SK-N-DZ (cell line): ENCODE measurements at places on chromosomes 13 and 19.

DNA sequence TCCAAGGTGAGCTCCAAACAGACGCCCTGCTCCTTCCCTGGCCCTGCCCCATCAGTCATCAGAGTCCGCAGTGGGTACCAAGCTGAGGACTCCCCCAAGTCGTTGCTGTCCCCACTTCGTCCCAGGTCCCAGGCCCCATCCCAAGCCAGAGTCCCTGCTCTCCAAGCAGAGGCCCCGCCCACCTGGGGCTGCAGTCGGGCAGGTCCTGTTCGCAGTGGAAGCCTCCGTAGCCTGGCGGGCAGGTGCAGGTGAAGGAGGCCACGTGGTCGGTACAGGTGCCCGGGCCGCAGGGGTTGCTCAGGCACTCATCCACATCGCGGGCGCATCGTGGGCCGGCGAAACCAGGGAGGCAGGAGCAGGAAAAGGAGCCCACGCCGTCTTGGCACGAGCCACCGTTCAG, 19.4 kb downstream of the NOTCH3 start:
- DNase-seq, result no peak

DNA sequence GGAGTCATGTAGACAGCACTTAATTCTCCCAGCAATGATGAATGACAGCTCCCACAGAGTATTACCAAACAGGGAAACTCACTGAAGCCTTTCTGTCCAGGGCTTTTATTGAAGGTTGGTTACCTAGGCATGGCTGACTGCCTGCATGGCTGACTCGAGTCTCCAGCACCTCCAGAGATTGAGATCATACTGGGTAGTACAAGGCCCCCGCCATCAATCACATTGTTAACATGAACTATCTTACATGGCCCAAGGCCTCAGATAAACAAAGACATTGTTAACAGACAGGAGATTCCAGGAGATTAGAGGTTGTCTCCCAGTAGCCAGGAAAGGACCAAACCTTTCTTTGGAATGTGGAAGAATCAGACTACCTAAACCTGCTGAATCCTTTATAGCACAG, 128.3 kb upstream of the LSM14A start:
- DNase-seq, result no peak

DNA sequence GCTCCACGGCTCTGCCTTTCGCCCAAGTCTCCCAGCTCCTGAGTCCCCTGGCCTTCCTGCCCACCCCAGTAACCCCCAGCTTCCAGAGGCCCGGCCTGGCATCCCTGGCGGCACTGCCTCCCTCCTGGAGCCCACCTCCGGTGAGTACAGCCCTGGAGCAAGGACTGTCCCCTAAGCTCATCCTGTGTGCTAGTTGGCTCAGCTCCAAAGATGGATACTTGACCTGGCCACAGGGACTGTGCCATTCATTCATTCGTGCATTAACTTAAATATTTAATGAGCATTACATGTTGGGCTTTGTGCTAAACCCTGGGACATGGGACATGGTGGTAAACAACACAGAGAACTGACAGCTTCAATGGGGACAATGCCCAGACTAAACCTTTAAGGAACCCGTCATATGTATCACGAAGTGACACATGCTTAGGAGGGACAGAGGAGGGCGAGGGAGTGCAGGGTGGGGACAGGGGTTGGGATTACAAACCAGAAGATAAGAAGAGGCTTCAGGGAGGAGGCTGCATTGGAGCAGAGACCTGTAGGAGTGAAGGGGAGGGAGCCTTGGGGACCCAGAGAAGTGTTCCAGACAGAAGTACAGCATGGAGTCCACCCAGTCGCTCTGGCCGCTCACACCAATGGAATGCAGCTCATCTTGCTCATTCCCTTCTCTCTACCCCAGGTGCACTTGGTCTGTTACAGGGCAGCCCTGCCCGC, 6.9 kb upstream of the OVOL3 start:
- no peak for DNase-seq

DNA sequence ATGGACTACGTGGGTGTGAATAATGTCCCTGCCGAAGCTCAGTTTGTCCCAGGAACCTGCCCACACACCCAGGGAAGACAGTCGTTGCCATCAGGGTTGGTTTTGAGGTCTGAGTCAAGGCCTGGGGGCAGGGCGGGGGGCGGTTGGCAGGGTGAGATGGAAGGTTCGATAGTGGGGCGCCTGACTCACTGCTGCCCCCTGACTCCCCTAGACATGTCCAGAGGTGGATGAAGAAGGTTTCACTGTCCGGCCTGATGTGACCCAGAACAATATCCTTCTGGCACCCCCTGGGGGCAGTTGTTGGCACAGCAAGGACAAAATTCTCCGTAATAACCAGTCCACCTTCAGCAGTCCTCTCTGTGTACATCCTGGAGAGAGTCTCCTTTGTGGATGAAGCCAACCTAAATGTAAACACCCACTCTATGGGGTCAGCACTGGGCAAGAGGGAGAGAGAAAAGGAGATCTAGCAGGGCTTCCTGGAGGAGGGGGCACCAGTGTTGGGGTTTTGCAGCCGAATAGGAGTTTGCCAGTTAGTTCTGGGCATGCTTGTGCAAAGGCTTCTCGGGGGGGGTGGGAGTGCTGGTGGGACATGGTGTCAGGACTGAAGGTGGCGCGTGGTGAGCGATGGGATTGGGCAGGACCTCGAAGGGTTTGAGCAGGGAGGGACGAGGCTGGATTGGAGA, 19.6 kb upstream of the B3GNT3 start:
- peak; percentile 31 for DNase-seq

DNA sequence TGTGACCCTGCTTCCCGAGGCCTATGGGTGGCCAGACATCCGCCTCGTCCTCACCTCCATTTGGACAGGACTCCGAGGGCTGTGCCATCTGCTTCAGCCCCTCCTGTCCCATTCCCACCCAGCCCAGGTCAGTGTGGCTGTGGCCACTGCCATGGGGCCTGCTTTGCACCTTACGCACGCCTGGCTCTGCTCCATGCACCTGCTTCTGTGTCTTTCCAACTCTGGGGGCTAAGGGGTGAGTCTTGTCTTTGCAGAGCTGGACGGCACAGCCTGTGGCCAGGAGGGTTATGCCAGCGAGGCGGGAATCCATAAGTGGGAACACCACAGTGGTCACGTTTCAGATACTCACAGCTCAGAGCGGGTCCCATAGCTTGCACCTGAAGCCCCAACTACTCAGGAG, 5.2 kb upstream of the ZNF554 start:
- no peak for DNase-seq

- DNase-seq, result no peak
Measured at GRCh38 chr19:7841751-7842660, 12.0 kb downstream of the EVI5L start.

DNA sequence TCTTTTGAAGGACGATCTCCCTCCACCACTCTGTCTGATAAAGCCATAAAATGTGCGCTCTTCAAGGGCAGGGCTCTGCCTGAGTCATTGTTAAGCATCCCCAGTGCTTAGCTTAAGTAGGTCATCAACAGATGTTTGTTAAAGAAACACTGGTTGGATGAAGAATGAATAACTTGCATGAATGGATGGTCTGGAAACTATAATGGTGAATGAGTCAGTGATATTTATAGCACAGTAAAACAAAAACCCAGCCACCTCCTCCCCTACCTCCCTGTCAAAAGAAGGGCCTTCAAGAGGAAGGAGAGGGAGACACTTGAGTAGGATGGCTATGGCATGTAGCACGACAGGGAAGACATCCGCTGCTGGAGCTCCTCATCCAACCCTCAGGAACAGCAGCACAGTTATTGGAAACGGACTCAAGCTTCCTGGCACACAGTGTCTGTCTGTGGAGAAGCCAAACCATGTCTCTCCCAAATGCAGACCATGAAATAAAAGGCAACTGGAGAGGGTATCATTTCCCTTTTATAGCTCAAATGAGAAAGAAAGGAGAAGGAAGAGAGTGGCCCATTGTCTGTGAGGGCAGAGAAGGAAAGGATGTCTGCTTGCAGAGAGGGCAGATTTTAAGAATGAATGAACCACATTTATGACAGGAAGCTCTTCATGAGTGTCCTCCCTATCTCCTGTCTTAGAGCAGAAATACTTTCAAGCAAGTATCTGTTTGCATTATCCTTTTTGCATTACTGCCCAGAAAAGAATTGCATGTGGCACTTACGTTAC, 183.5 kb upstream of the UBL3 start:
- no peak for DNase-seq

- no peak for DNase-seq
Measured at GRCh38 chr13:33152389-33152788, 133.2 kb downstream of the STARD13 start.
